ENCODE measurements at places on chromosomes 2 and 18. TPM values are rescaled to one million over a fixed set of nuclear protein-coding genes. Genes with fewer than 3 reads are reported as not detected.

DNA sequence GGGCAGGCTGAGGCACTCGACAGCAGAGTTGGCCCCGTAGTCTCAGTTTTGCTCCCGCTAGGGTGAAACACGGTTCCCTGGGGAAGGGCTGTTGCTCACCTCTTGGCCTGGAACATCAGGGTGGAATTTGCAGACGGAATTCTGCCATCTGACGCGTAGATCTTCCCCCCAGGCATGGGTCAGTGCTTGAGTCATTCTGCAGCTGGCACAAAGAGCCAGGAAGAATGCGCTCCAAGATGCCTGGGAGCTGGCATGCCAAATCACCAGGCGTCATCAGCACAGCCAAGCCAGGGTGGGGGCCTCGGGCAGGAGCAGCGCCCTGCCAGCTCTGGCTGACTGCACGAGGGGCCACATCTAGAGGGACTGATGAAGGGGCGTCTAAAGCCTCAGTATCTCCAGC, 42.7 kb downstream of the ODC1 start:
- no peaks in the 10 kb centered on the region for H3K27me3 ChIP-seq
- peaks cover 2% of the 10 kb centered on the region for H3K36me3 ChIP-seq
- peaks cover 59% of the 10 kb centered on the region for H3K4me1 ChIP-seq

GRCh38 chr2:68237404-68237803, 14.9 kb downstream of the PPP3R1 start:
- H3K4me1 ChIP-seq: peaks cover 8% of the 10 kb centered on the region
- H3K27ac ChIP-seq: no peak overlapping the region
- H3K4me3 ChIP-seq: no peak overlapping the region
- no peaks in the 10 kb centered on the region for H3K36me3 ChIP-seq
- no peaks in the 10 kb centered on the region for H3K27me3 ChIP-seq

DNA sequence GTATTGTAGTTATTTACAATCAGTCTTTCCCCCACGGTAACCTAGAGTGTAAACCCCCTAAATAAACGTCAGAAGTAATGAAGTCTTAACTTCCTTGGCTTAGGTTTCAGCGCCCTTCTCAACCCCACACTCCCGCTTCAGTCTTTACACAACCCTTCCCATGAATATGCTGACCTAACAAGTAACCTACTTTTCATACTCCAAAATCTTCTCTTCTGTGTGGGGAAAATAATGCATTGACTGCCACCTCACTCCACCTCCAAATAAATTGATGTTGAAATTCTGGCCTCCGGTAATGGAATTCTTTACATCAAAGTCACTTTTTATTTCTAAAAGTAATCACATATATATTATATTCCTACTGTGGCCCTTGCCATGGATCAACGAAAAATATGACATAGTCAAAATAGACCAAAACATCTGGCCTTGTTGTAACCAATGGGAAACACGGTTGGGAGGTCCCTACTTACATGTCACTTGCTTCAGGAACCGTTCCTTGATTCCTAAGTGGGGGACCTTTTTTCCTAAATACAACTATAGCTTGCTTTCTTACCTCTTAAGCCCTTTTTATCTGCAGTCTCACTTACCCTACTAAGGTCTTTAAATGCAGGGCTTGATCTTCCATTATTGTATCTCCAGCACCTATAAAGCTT, 961 bp downstream of the GEN1 start:
- no peaks in the 10 kb centered on the region for H3K36me3 ChIP-seq
- peaks cover 7% of the 10 kb centered on the region for H3K4me1 ChIP-seq
- H3K27ac ChIP-seq: peak overlapping the region; percentile 94
- H3K27me3 ChIP-seq: no peaks in the 10 kb centered on the region
- no peak for DNase-seq

GRCh38 chr2:160859096-160859495, 301.1 kb upstream of the TANK start:
- DNase-seq: peak; percentile 28
- no peak overlapping the region for H3K4me3 ChIP-seq
- H3K27me3 ChIP-seq: no peaks in the 10 kb centered on the region
- no peaks in the 10 kb centered on the region for H3K36me3 ChIP-seq
- H3K4me1 ChIP-seq: no peaks in the 10 kb centered on the region
- no peak overlapping the region for H3K27ac ChIP-seq

GRCh38 chr2:26466662-26467310, 11.1 kb downstream of the OTOF start:
- no peak for DNase-seq
- no peaks in the 10 kb centered on the region for H3K4me1 ChIP-seq
- no peak overlapping the region for H3K4me3 ChIP-seq
- no peaks in the 10 kb centered on the region for H3K27me3 ChIP-seq

- no peaks in the 10 kb centered on the region for H3K36me3 ChIP-seq
- H3K4me1 ChIP-seq: peaks cover 14% of the 10 kb centered on the region
- peaks cover 15% of the 10 kb centered on the region for H3K27me3 ChIP-seq
- no peak overlapping the region for H3K27ac ChIP-seq
- DNase-seq: peak; percentile 11
These were observed 15.2 kb upstream of the ANKRD53 start for GRCh38 chr2:70962885-70963878.

DNA sequence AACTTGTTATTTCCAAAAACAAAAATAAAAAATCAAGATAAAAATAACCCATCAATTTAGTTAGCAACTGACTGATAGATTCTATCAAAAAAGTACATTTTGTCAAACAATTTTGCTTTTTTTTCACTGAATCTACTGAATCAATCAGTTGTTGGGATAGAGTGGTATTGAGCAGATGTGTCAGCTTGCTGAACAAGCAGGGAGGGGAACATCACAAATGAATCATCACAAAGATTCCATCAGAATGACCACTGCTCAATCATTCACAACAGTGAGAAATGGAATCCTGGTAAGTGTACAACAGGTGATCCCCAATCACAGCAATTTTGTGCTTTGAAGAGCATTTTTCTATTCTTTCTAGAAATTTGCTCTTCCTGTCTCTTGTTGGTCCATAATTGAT, 12.3 kb upstream of the SLC14A2 start:
- no peaks in the 10 kb centered on the region for H3K4me1 ChIP-seq
- no peak for DNase-seq
- no peak overlapping the region for H3K4me3 ChIP-seq
- H3K27ac ChIP-seq: no peak overlapping the region
- H3K36me3 ChIP-seq: no peaks in the 10 kb centered on the region

DNA sequence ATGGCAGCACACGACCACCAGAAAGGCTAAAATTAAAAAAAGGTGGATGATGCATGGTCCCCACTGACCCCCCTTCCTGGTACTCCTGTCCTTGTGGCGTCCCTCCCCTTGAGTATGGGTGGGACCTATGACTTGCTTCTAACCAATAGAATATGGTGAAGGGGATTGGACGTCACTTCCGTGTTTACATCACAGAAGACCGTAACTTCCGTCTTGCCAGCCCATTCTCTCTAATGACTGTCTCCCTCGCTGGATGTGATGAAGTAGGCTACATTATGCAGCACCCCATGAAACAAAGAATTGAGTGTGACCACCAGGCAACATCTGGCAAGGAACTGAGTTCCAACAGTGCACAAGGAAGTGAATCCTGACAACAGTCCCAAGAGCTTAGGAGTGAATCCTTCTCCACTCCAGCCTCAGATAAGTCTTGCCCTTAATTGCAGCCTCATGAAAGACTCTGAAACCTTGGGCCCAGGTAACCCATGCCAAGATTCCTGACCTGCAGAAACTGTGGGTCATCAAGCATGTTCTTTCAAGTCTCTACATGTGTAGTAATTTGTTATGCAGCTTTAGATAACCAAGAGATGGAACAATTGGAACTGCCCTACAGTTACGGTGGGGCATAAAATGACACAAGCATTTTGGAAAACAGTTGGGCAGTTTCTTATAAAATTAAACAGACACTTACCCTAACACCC, 80.1 kb upstream of the NPAS2 start:
- no peak for DNase-seq
- no peaks in the 10 kb centered on the region for H3K4me1 ChIP-seq
- H3K36me3 ChIP-seq: no peaks in the 10 kb centered on the region
- H3K4me3 ChIP-seq: no peak overlapping the region

- no peaks in the 10 kb centered on the region for H3K27me3 ChIP-seq
- H3K4me3 ChIP-seq: no peak overlapping the region
- H3K36me3 ChIP-seq: no peaks in the 10 kb centered on the region
- peak; percentile 58 for DNase-seq
- peak overlapping the region; percentile 3 for H3K27ac ChIP-seq
- H3K4me1 ChIP-seq: peaks cover 17% of the 10 kb centered on the region
These were observed 10.7 kb upstream of the CD226 start for GRCh38 chr18:69958422-69958821.

DNA sequence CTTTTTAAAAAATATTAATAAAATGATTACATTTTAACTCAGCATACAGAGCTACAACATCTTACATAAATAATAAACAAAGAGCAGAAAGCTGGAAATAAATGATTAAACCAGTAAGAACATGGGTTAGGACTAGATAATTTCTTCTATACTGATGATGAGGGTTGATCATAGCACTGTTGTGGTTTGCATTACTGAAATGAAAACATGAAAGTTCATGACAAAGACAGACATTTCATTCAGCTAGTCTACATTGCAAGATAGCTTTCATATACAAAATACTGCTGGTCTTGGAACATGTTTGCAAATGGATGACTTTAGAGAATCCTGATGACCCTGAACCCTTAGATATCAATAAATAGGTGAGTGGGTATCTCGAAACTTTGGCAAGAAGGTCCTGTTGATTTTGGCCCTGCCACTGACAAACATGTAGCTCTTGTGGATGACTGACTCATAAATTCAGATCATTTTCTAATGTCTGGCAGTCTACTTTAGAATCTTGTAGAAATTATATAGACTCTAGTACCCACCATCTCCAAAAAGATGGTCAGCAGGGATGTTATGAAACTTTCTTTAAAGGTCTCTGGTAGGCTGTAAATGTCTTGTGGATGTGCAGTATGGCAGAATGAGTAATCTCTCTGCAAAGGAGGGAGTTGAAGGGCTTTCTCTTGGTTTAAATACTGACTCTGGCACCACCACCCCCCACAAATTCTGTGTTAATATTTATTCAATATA, 15.5 kb upstream of the CDC42EP3 start:
- no peaks in the 10 kb centered on the region for H3K36me3 ChIP-seq
- peaks cover 12% of the 10 kb centered on the region for H3K4me1 ChIP-seq
- no peak overlapping the region for H3K27ac ChIP-seq
- H3K27me3 ChIP-seq: no peaks in the 10 kb centered on the region
- H3K4me3 ChIP-seq: no peak overlapping the region

- no peaks in the 10 kb centered on the region for H3K27me3 ChIP-seq
- H3K4me1 ChIP-seq: no peaks in the 10 kb centered on the region
- H3K27ac ChIP-seq: no peak overlapping the region
- no peak overlapping the region for H3K4me3 ChIP-seq
- no peak for DNase-seq
These were observed 47.5 kb upstream of the ACYP2 start for GRCh38 chr2:54067851-54068375.

- H3K27me3 ChIP-seq: no peaks in the 10 kb centered on the region
- H3K4me1 ChIP-seq: peaks cover 4% of the 10 kb centered on the region
- H3K36me3 ChIP-seq: no peaks in the 10 kb centered on the region
- H3K4me3 ChIP-seq: no peak overlapping the region
These were observed 54.3 kb downstream of the RAB10 start for GRCh38 chr2:26088038-26088643.

- H3K36me3 ChIP-seq: no peaks in the 10 kb centered on the region
- no peak overlapping the region for H3K27ac ChIP-seq
- H3K4me1 ChIP-seq: no peaks in the 10 kb centered on the region
These were observed 27.3 kb downstream of the GKN2 start for GRCh38 chr2:68925295-68925896.

GRCh38 chr2:106523976-106524665, 37.0 kb downstream of the CD8B2 start:
- H3K27ac ChIP-seq: no peak overlapping the region
- no peak overlapping the region for H3K4me3 ChIP-seq
- DNase-seq: no peak

DNA sequence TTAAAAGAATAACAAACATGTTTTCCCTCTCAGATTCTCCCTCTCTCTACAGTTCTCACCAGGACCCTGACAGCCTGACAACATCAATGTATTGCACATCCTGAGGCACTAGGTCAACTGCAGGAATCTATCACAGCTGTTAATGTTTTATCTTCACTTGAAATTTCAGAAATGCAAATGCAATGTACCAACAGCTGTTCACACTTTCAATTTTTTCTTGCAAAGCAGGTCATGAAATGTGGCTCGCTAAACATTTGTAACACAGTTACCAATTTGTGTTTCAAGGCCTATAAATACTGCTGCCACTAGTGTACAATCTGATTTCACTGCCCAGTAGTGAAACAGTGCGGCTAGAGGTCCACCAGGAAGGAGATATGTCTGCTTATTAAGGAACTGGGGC, 147.8 kb downstream of the EXOC6B start:
- H3K4me1 ChIP-seq: no peaks in the 10 kb centered on the region
- no peak overlapping the region for H3K27ac ChIP-seq
- no peak overlapping the region for H3K4me3 ChIP-seq
- H3K27me3 ChIP-seq: no peaks in the 10 kb centered on the region

GRCh38 chr2:136030406-136030805, 45.0 kb upstream of the DARS1 start:
- no peaks in the 10 kb centered on the region for H3K36me3 ChIP-seq
- H3K27ac ChIP-seq: no peak overlapping the region
- H3K4me1 ChIP-seq: peaks cover 4% of the 10 kb centered on the region
- H3K27me3 ChIP-seq: no peaks in the 10 kb centered on the region

DNA sequence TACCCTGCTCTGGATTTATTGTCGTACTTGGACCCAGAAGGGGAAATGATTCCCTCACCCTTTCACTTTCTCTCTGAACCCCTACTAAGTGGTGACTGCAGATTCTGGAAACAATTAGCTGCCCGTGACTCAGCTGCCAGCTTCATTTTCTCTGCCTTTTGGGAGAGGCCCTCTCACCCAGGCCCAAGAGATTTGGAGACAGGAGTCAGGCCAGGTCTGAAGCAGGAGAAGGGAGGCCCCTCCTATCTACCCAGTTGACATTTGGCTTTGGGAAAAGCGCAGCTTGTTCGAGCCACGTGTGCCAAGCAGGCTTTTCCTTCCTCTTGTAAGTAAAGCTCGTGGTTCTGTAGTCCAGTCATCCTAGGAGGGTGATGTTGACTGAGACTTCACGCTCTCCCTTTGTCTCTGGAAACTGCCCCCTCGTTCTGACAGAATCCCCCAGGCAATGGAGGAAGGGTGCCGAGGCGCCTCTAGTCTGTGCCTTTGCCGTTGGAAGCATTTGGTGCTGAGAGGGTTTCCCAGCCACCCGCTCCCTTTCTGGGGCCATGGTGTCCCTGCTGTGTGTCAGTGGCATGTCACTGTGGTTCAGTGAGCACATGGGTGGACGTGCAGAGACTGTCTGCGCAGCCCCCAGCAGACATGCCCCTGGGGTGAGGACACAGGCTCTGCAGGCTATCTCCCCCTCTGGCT, 8.6 kb downstream of the OXER1 start:
- H3K4me3 ChIP-seq: no peak overlapping the region
- H3K27ac ChIP-seq: no peak overlapping the region
- H3K4me1 ChIP-seq: peaks cover 36% of the 10 kb centered on the region
- no peaks in the 10 kb centered on the region for H3K27me3 ChIP-seq
- no peak for DNase-seq
- no peaks in the 10 kb centered on the region for H3K36me3 ChIP-seq

The EIPR1 gene
- 27.9 TPM for total RNA-seq

The CHST9 gene
- total RNA-seq: not detected

The TIA1 gene
- 93.2 TPM for total RNA-seq

The IL1F10 gene
- not detected for total RNA-seq

The OTOS gene
- not detected for total RNA-seq

The TLX2 gene
- not detected for total RNA-seq

The SOWAHC gene
- total RNA-seq: 0.16 TPM

The ANKRD30BL gene
- total RNA-seq: not detected
